BJ (cell line): ENCODE measurements at places on chromosomes 2 and 18.
A peak's percentile ranks its signal among the peaks of the same experiment; 100 is the strongest.

DNA sequence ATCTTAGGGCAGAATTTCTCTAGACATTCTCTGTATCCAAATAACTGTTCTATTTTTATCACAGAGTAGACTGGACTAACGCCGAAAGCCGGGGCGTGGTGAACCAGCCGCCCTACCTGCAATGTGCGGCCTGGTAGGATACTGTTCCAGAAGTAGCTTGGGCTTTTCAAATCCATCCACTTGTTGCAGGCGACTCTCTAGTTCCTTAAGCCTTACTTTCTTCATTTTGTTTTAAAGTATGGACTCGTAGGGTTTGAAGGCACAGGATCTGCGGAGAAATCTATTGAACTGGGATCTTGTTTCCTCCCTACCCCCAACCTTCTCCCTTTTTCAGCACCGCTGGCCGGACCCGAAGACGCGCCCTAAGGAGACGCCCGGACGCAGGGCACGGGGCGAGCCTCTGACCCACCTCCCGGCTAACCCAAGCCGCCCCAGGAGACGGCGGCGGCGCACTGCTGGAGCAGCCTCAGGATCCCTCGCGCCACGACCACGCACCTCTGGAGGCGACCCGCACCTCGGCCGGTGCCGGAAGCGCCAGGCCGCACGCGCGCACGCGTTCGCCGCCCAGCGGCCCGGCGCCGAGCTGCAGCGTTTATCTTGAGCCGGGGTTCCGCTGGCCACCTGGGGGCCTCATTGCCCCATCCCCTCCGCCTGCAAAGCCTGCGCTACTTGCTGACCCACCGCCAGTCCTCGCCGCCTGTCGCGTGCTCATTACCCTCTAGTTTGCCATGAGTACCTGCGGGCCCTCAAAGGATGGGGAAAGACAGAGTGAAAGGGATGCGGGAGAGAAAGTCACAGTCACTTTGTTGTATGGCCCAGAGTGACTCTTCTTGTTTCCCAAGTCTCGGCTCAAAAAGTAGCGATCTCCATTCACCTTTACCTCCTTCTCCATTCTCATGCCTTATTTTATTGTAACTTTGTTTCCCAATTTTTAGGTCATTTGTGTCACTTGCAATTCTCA lies at the start of gene METTL5:
TSS of gene METTL5 (minus strand) at position 533 of the 961 bp plus-strand sequence. CDS start at position 225, 308 bp downstream.
- no peak for DNase-seq

DNA sequence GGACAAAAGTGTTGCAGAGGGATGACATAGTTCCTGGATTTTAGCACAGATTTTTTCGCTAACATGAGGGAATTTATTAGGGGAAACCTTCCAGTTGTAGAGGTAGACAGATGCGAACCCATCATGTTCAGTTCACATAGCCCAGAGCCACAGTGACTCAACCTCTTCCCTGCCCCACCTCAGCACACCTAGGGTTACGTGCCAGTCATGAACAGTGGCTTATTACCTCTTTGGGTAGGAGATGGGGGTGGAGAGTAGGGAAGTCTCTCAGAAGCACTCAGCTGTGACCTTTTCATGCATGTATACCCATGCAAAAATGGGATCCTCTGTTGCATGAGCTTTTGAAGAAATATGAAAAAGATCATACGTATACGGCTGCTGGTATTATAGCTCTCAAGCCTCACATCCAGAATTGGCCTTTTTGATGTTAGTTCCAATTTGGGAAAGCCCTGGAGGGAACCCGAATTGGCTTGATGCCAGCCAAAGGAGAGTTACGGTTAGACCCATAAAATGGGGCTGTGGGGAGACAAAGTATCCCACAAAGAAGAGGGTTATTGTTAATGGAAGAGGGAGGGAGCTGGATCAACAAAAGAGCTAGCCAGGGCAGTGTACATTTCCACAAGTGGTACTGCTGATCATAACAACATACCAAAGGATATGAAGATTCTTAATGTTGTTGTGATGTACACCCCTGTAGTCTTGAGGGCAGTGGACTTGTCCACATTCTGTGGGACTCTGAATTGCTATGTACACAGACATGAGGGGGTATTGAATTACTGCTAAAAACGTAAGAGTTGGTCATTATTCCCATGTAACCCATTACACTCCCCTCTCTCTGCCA lies 4.9 kb downstream of the TANC1 start:
- DNase-seq, result no peak

DNA sequence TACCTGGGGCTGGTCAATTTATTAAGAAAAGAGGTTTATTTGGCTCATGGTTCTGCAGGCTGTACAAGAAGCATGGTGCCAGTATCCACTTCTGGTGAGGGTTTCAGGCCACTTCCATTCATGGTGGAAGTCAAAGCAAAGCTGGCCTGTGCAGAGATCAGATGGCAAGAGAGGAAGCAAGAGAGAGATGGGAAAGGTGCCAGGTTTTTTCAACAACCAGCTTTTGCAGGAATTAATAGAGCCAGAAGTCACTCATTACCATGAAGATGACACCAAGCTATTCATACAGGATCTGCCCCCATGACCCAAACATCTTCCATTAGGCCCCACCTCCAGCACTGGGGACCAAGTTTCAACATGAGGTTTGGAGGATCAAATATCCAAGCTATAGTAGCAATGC lies 56.8 kb upstream of the ST3GAL5 start:
- no peak for DNase-seq

- DNase-seq, result no peak
Observed at GRCh38 chr18:7236933-7237332, 6.0 kb downstream of the LRRC30 start.

- DNase-seq, result no peak
Observed at GRCh38 chr2:207884127-207884526, 114.4 kb upstream of the FZD5 start.

GRCh38 chr2:117956036-117956796 lies 57.7 kb downstream of the CCDC93 start:
- no peak for DNase-seq

DNA sequence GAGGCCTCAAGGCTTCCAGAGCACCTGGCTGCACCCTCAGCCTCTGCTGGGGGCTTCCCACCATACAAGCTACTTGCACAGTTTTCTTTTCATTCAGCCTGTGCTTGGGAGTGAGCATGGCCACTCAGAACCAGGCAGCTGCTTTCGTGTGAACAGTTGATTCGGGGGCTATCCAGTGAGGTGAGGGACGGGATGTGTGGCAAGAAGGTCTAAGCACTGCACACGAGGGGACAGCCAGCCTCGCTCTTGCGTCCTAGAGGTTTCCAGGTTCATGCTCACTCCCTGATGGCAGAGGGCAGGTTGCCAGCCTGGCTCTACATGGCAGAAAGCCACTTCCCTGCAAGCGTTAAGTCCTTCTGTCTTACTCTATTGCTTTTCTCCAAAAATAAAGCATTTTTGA lies 146.2 kb downstream of the MBP start:
- no peak for DNase-seq

DNA sequence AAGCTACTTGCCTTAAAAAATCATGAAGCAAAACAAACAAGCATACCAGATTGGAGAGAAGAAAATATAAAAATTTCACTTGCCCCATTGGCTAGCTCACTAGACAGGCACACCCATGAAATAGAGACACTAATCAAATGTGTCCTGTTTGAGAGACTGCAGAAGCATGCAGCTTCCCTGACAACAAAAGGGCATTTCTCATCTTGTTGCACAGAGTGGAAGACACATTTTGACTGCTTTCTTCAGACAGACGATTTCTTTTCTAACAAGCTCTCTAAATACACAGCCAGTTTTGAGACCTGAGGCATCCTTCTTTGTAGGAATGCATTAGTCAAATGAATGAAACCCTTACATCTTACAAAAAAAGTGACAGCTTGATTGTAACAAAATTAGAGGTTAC lies 1558.6 kb upstream of the NXPH2 start:
- no peak for DNase-seq

GRCh38 chr2:165593081-165593480 lies 123.6 kb downstream of the CSRNP3 start:
- peak; percentile 42 for DNase-seq

DNA sequence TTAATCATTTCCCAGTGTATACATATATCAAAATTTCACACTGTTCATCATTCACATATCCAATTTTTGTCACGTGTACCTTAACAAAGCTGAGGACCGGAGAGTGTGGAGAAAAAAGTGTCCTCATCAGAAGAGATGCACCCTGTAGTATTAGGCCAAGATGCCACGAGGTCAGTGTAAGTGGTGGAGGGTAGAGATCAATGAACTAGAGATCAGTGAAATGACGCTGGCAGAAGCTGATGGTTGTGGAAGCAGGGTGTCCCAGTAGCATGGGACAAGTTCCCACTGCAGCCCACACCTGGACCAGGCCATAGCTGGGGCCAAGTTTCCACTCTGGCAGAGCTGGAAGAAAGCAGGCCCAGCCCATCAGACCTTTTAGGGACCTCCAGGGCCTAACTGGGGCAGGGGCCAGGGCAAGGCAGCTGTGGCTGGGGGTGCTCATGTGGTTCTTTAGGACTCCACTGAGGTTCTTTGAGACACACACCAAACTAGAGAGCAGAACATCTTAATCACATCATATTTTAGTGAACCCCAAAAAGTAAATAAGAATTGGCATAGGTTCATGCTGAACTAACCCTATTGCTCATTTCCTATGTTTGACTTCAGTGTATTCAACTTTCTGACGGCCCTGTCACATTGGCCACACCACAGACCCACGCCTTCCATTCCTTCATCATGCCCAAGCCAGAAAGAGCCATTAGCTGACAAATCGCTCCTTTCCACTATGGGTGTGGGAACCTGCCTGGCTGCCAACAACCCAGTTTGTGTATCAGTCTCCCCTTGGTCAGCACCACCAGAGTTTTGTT lies 21.6 kb upstream of the GPR55 start:
- no peak for DNase-seq

DNA sequence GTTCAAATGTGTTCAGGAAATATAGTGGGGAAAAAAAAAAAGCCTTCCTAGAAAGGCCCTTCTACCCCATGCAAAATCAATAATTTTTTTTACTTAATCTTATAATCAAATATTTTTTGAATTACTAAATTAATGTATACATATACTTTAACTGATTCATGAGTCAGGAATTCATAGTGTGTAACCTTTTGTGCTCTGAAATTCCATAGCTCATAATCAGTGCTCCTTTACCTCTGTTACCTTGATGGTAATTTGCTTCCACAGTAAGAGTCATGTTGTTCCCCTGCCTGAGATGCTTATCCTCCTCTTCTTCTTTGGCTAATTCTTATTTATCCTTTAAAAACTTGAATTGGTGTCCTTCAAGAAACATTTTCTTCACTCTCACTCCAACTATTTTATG lies 414.2 kb downstream of the THSD7B start:
- no peak for DNase-seq

DNA sequence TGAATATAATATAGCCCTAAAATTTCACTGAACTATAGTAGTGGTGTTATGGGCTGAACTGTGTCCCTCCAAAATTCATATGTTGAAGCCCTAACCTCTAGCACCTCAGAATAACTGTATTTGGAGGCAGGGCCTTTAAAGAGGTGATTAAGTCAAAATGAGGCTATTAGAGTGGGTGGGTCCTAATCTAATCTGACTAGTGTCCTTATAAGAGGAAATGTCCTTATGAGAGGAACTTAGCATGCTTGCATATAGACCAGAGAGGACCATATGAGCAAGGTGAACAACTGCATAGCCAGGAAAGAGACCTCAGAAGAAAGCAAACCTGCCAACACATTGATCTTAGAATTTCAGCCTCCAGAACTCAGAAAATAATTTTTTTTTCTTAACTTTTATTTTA lies 238.4 kb downstream of the ZEB2 start:
- no peak for DNase-seq

DNA sequence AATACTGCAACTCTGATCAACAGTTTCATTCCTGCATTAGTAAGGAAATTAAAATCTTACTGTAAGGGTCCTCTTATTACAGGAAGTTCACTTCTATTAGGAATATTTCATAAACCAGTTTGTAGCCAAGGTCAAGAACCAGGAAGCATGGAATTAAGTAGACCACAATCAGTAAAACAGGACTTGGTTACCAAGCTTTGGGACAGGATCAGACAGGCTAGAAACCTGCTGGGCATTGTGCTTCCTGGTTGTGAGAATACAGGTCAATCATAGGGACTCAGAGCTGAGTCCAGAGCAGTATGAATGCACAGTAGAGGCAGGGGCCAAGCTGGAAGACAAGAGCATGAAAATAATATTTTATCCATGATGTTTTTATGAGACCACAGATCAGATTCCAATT lies 248.0 kb downstream of the IKZF2 start:
- no peak for DNase-seq

DNA sequence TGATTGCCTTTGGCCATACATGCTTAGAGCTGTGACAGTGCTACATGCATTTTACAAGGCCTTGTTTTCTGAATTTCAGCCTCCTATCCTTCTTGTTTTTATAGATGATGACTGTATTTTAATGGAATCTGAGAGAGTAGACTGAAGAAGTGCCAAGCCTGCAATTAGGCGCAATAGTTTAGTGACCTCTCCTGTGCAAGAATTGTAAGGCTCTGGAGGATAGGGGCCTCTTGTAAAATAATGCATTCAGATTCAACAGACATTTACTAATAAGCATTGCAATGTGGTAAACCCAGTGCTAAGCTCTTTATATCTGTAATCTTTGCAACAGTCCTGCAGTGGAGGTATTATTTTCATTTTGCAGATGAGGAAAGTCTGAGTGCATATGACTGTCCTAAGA lies 105.5 kb downstream of the TDRD15 start:
- DNase-seq, result no peak

- no peak for DNase-seq
Observed at GRCh38 chr18:77784759-77785379, 535.2 kb downstream of the GALR1 start.

- DNase-seq, result no peak
Observed at GRCh38 chr2:20136149-20136548, 84.7 kb upstream of the LAPTM4A start.

DNA sequence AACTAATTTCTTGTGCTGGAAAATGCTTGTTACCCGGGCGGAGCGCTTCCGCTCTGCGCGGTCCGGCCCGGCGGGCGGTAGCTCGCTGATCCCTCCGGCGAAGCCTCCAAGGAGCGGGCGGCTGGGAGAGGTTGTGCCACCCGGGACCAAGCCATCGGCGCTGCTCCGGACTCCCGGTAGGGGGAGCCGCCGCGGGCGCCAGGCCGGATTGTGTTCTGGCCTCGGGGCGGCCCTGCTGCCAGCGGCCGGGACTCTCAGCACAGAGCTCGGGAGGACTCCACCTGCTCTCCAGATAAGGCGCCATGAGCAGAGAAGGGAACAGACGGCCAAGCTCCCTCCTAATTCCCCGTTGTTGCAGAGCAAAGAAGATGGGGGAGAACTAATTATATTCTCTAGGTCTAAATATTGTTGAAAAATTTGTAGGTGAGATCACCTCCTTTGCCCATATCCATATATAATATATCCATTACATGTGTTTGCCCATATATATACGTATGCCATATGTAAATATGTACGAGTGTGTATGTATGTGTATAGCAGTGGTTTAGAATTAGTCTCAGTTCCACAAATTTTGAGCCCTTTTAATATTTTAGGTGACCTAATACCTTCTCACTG lies 13.8 kb upstream of the SATB2 start:
- no peak for DNase-seq
